ENCODE measurements at places on chromosomes 5 and 9. TPM values are rescaled to one million over a fixed set of nuclear protein-coding genes. Genes with fewer than 3 reads are reported as not detected.

SOHLH1 gene
- not detected for total RNA-seq

RASGRF2 gene
- 7.6 TPM for total RNA-seq

HSD17B3 gene
- total RNA-seq, result not detected

CARTPT gene
- not detected for total RNA-seq

STC2 gene
- 6.2 TPM for total RNA-seq

PCSK5 gene
- total RNA-seq, result 3.8 TPM

PELO gene
- total RNA-seq, result 22.9 TPM

GAPT gene
- total RNA-seq, result not detected

DNA sequence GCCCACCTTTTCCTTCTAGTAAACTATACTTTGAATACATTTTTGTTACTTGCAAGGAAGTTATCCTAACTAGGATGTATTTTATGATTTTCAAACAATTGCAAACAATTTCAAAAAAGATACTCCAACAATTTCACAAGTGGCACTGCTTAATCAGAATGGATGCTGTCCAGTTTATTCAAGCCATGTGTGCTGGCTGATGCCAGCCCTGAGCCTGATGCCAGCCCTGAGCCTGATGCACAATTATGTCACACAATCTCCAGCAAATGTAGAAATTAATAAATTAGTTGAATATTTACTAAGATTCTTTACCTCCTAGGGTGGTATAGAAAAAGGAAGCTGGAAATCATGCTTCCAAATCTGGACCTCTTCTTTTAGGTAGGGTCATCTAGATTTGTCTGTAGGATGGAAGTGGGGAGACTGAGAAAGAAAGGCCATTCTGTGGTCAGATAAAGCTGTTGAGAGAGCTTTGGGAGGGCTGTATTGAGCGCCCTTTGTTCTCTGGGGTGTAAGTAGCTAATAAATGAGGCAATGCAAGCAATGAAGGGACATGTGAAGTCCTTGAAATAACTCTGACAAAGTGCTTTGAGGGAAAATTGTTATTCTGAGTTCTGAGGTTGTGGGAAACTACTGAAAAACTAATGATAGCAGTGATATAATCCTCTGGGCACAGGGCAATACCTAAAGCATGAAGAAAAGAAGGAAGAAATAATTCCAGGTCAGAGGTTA lies 5.8 kb upstream of the C6 start:
- no peak for ATAC-seq

DNA sequence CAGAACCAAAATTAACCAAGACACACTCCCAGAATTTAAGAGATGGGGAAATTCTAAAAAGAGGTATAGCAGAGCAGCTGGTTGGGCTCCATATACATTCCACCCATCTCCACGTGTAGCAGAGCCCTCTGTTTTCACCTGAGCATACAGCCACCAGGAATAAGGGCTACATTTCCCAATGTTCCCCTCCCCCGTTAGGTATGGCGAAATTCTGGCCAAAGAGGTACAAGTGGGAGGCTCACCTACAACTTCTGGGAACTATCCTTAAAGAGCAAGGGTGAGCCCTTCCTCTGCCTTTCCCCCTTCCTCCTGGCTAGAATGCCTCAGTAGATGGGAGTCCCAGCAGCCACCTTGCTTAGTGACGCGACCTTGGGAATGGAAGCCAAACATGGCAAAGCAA lies 5.3 kb upstream of the SAP30L start:
- ATAC-seq, result no peak

- peak; percentile 23 for ATAC-seq
These were observed 214.9 kb upstream of the WWC1 start for GRCh38 chr5:168076561-168076991.

- no peak for ATAC-seq
These were observed 147.4 kb upstream of the PUM3 start for GRCh38 chr9:2991292-2991691.

- no peak for ATAC-seq
These were observed 999.3 kb downstream of the NR2F1-AS1 start for GRCh38 chr5:92581690-92582089.

- ATAC-seq, result no peak
These were observed 225.7 kb downstream of the CACNA1B start for GRCh38 chr9:138103111-138103848.

DNA sequence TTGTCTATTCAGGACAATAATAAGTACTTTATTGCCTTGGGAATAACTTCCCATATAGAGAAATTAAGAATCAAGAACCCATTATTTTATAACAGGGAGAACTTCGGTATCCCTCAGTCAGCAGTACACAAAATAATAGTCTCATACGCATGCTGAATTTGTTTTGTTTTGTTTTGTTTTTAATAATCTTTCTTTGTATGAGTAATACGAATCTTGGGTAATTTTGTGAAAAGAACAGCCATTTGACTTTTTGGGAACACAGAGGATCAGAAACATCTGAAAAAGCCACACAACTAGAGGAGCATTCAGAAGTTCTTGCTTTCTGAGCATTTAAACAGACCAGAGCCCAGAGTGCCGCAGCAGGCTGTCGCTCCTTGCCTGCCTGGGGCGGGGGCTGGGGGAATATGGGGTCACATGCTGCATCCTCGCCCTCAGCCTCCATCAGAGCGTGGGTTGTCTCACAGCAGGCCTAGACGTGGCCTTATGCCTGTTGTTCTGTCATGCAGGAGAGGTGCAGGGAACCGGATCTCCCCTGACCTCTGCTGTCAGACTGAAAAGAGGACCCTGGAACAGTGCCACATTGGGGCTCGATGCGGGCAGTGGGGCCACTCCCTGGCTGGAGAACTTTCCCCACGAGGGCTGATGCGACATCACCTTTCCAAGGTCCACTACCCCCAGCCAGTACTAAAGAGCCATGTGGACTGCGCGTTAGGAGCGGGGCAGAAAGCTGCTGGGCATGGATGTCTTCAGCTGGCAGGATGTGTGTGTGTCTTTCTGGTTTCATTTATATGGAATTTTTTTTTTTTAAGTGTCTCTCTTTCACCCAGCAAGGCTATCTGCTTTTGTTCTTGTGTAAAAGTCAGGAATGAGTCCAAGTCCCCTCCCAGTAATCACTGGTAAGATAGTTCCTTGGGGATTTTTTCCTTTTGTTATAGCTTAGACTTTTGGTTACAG lies 133.4 kb upstream of the OTULINL start:
- ATAC-seq, result no peak

DNA sequence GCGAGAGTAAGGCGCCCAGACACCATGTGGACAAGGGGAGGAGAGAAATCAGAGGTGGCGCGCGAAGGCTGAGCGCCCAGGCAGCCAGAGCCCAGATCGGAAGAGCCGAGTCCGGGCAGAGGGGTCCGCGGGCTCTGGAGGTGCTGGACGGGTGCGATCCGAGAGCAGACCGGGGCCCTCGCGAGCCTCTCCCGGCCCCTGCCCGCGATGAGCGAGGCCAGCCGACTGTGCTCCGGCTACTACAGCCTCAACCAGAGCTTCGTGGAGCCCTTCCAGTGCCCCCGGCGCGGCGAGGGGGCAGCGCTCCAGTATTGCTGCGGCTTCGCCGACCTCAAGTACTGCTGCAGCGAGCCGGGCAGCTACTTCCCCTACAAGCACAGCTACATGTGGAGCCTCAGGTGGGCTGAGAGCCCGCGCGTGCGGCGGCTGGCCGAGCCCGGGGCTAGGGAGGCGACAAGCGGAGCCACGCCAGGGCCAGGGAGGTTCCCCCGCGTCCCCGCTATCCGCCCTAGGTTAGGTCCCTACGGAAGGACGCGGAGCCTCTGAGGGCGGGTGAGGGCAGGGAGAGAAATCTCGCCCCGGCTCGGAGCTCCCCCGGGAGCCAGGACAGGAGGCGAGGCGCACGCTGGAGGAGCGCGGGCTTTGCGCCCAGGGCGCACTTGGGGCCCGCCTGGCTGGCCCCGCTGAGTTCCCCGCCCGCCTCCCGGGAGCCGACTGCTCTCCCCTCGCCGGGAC lies at the start of gene SHISAL2B:
Gene SHISAL2B (plus strand): TSS at position 87 of the 735 bp plus-strand sequence. CDS start 121 bp downstream, at position 208.
- ATAC-seq, result no peak

DNA sequence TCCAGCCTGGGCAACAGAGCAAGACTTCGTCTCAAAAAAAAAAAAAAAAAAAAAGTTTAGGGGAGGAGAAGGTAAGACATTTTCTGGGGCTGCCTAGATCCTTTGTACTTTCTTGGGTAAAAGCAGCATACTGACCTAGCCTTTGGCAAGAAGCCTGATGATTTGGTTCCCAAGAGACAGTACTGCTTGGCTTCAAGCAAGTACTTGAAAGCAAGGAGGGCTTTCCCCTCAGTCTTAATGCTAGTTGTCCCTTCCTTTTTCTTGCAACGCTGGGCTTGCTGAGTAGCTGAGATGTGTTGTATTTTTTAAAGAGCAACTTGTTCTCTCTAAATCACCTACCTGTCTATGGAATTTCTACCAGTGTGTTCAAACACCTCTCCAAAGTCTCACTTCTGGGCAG lies 76.2 kb downstream of the INSYN2B start:
- ATAC-seq, result no peak

DNA sequence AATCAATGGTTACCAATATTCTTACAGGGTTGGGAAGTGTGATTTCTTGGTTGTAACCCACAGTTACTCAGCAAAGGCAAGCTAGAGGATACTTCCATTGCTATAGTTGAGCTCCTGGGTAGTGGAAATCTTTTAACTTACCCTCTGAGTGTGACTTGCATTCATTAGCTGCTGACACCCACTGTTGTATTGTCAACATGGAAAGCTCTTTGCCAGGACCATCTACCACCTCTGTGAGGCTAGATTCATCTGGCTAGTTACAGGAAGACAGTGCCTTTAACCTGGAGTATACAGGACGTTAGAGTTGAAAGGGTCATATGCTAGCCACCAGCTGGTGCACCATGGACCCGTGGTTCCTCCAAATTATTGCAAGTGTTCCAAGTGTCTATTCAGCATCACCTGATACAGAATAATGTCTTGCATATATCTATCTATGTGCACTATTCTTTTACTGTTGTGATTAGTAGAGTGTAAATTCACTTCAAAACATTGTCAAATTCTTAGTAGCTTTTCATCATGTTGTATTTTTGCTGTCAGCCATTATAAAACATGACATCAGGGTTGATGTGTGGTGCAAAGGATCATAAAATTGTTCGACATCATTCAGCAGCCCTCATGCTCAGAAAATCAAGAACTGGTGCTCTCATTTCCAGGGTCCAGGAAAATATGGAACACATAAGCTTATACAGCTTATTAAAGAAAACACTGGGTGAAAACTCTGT lies 239.0 kb downstream of the PJA2 start:
- ATAC-seq, result no peak

DNA sequence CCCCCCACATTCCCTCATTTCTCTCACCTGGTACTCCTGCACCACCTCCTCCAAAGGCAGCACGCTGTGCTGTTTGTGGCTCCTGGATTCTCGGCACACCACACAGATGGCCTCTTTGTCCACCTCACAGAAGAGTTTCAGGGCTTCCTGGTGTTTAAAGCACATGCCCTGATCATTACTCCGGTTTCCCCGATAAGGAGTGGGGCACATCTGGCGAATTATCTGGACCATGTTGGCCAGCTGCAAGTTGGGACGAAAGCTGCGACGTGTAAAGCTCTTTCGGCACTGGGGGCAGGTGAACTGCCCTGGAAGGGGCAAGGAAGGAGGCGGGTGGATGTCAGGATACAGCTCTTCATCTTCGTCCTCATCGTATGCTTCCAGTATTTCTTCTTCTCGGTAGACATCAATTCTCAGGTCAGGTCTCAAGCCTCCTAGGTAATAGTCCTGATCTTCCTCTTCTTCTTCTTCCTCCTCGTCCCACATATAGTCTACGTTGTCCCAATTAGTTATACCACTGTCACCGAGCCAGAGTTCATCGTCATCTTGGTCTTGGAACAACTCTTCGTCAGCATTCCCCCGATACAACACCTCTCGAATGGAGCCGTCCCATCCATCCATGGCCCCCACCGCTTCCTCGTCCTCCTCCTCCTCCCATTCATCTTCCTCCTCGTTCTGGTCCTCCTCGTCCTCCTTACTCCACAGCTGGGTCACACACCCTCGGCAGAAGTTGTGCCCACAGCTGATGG lies 796 bp downstream of the TRIM52 start:
- ATAC-seq, result no peak

- peak; percentile 68 for ATAC-seq
These were observed 47.8 kb upstream of the TGFBR1 start for GRCh38 chr9:99056886-99057664.

GRCh38 chr9:121154782-121155181 lies 46.9 kb downstream of the RAB14 start:
- ATAC-seq, result no peak

DNA sequence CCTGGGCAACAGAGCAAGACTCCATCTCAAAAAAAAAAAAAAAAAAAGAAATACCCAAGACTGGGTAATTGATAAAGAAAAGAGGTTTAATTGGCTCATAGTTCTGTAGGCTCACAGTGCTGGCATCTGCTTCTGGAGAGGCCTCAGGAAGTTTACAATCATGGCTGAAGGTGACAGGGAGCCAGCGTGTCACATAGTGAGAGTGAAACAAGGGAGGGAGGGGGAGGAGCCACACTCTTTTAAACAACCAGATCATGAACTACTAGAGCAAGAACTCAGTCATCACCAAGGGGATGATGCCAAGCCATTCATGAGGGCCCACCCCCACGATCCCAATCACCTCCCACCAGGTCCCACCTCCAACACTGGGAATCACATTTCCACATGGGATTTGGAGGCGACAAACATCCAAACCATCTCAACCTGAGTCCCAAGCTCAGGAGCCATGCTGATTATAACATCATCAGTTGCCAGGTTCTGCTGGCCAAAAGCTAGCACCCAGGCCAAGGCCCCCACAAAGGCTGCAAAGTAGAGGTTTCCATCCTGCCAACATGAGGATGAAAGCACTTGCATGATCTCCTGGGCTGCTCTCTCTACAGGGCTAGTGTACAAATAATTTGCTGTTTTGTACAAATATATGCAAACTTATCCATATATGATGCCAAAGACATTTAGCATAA lies 15.3 kb downstream of the DENND1A start:
- peak; percentile 89 for ATAC-seq

DNA sequence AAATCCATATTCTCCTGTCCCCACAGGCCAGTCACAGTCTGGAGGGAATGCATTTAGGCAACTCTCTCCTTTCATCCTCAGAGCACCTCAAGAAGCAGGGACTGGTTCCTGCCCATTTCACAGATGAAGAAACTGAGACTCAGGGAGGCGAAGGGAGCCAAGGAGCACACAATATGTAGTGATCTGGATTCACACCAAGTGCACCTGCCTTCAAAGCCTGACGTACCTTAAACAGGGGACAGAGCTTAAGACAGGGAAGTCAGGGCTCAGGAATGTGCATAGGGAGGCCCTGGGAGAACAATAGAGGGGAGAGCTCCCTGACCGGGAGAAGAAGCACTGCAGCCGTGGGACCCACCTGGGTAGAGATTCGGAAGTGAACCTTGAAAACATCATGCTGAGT lies 83.0 kb downstream of the GABBR2 start:
- ATAC-seq, result no peak

DNA sequence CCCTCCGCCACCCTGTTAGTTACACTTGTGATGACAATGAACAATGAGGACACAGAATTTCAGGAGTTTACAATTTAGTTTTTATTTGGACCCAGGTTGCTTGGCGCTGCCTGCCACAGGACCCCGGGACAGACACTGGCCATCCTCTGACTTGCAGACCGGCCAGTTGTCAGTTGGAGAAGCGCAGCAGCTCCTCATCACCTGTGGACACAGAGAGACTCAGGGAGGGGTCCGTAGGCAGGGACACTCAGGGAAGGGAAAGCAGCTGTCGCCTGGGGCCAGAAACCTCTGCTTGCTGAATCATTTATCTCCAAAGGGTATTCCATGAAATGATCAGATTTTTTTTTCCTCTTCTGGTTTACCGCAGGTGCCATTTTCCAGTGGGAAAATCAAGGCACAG lies 18.0 kb downstream of the AMBP start:
- ATAC-seq, result no peak
